ENCODE measurements at places on chromosomes 5 and 9.

GRCh38 chr5:51881901-51882300 is 498.7 kb downstream of the ISL1 start:
- DNase-seq = no peak

GRCh38 chr9:117596678-117597077 is 107.5 kb upstream of the TLR4 start:
- DNase-seq = no peak

- no peak for DNase-seq
Measured at GRCh38 chr5:132142459-132142858, 68.9 kb downstream of the CSF2 start.

DNA sequence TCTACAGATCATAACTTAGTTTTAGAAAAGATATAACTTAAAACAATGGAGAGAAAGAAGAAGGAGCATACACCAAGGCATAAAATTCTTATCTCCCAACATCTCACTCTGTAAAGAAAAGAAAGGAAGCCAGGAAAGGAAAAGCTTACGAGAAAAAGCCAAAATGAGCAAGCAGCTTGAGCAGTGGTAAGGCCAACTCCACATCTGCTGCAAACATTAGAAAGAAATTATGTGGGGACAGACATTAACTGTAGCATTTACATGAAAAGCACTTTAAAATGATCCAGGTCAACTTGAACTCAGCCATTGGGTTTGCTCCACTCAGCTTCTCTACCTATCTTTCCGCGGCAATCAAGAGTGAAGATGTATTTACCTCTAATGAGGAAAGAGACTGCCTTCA is 176.9 kb downstream of the BNC2 start:
- no peak for DNase-seq

- DNase-seq = peak; percentile 93
Measured at GRCh38 chr9:91992461-91993041, 42.5 kb upstream of the ROR2 start.

GRCh38 chr5:173355561-173355960 is 27.3 kb upstream of the STC2 start:
- no peak for DNase-seq

- DNase-seq = no peak
Measured at GRCh38 chr5:149794487-149794971, 64.4 kb downstream of the PPARGC1B start.

DNA sequence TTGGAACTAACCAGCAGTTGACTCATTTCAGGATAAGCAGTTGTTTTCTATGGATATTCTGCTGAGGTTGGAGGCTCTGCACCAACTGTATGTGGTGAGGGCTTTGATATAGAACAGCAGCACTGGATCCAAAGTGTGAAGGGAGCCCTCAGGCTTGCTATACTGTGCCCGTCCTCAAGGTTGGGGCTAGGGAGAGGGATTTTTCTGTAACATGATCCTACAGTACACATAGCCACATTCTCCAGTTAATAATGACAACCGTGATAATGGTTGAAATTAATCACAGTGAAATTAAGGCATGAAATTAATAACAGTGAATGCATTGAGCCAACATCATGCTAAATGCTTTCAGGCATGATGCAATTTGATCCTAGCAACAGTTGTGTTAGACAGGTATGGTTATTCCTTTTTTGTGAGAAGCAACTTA is 36.7 kb downstream of the ARHGAP26 start:
- no peak for DNase-seq

Measured in fibroblast of skin of abdomen (primary cell).